Activated CD8-positive, alpha-beta memory T cell treated with anti-CD3 and anti-CD28 coated beads for 1 hour (primary cell): ENCODE measurements at places on chromosomes 4 and X.

- no peak for DNase-seq
Measured at GRCh38 chrX:56800801-56801200, 71.8 kb downstream of the NBDY start.

DNA sequence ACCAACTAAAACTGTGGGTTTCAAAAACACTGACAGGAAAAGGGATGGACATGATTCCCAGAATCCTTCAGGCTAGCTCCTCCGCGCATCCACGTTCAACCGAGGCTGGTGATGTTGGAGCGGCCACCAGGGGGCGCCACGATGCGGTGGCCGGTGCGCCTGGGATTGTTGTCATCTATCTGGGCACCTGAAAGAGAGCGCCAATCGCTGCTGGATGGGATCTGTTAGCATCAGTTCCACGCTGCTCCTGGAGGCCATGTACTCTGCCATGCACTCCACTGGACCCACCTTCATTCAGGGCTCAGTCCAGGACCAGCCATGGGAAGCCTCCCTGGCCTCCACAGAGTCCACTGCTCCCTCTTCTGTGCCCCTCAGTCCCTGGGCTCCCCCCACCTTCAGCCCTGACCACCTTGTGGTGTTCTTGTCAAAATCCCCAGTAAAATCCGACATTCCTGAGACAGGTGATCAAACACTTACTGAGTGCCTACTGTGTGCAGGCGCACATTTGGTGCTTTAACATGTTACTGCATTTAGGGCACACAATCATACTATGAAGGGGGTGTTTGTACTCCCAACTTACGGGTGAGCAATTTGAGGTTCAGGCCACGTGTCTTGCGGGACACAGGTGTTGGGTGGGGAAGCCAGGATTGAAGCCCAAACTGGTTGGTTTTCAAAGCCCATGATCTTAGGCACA lies 71.1 kb downstream of the CRMP1 start:
- no peak for DNase-seq

DNA sequence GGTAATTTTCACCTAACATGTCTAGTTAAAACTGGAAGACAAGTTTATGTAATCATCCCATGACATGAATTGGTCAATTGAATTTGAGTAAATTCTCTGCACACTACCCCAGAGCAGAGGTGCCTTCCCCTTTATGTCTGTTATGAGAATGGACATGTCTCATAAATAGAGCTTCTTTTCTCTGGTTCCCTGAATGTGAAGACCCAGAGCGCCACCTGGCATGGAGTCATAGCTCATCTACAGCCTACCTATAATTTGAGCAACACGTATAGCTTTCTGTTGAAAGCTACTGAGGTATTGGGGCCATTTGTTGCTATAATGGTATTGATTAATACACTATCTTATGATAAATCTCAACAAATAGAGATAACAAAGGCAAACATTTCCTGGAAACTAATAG lies 626.5 kb upstream of the GALNTL6 start:
- no peak for DNase-seq

- no peak for DNase-seq
Measured at GRCh38 chr4:3468804-3469203, 5.7 kb downstream of the DOK7 start.

DNA sequence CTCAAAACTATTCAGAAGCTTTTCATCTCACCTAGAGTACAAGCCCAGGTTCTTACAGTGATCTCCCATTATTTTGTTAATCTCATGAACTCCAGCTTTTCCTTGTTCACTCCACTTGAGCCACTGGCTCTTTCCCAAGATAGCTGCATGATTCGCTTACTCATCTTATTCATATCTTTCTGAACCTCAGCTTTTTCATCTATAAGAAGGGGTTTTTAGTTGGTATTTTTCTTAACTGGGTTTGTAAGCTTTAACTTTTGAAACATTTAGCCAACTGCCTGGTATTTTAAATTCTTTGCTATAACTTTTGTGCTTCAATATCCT lies 24.0 kb downstream of the GIMD1 start:
- DNase-seq: no peak

GRCh38 chr4:78155616-78156105 lies 98.5 kb downstream of the FRAS1 start:
- DNase-seq: no peak

DNA sequence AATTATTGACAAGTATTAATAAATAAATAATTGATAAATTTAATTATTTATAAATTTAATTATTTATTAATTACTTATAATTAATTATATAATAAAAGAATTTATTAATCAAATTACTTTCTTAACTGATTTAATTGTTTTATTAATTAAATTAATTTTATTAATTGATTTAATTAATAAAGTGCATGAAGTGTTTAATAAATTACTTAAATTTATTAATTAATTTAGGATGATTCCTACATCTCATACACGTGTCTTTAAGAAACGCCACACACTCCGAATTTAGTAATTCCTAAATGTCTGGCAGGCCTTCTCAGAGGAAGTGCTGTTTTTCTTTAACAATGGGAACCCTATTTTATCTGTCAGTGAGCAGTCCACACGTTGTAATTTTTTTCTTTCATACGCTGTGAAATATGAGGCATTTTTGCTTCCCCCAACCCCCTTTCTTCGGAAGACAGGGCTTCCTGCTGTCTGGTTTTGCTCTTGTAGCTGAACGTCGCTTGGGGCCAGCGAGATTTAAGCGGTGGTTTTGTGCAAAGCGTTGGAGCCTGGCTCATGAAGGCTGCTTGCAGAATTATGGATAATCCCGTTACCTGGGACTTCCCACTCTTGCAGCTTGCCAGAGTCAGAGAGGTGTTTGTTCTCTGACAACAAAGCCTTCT lies 46.8 kb downstream of the CRLF2 start:
- no peak for DNase-seq

DNA sequence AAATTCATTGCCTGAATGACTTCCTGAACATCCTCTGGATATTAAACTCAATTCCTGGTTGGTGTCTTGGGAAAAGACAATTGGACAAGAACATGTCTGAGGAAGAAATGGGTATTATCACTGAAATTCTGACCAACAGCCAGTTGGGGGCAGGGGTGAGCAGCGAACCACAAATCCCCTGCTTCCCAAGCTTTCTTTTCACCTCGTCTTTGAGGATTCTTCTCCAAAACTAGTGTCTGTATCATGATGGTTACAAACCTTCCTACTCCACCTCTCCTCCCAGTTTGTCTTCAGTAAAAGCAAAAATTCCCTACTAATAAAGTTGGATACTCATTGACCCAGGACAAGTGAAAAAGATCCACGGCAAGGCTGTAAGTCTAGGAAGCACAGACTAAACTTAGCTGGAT lies 48.3 kb upstream of the WDR1 start:
- DNase-seq: no peak
